Activated CD4-positive, alpha-beta T cell treated with anti-CD3 and anti-CD28 coated beads for 1 hour (primary cell): ENCODE measurements at places on chromosomes 16 and 17.

- no peak for DNase-seq
These were observed 585.3 kb downstream of the KCNJ18 start for GRCh38 chr17:22277595-22277994.

DNA sequence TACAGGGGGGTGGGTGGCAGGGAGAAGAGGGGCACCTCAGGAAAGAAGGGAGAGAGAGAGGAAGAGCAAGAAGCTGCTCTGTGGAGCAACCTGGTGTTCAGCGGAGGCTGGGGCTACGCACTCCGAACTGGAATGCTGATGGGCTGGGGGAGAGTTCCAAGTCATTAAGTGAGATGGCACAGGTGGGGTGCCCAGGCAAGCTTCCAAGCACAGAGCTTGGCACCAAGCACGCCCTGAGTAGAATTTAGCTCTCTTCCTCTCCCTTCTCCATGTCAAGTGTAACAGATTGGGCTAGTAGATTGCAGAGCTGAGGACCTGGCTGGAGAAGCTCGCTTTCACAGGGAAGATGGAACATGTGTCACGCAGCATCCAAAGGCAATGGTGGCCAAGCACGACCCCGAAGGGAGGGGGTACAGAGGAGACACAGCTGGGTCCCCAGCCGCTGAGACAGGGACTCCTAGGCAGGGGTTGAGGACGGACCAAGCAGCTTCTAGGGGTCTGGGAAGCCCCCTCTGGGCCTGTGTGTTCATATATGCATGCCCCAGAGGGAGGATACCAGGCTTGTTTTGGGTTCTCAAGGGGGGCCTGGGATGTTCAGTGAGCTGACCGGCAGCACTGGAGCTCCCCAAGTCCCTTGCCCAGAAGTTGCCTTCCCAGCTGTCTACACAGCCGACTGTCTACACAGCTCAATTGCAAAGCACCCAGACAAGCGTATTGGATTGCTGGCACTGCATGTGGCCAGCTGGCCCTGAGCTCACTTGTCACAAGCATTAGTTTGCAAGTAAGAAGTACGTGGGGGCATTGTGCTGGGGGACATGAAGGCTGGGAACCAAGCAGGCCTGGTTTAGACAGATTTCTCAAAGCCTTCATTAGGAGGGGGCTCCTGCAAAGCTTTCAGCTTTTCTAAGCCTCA is 247.8 kb downstream of the ENGASE start:
- no peak for DNase-seq

GRCh38 chr17:7889166-7889955 is 772 bp downstream of the CHD3 start:
- DNase-seq, result no peak

DNA sequence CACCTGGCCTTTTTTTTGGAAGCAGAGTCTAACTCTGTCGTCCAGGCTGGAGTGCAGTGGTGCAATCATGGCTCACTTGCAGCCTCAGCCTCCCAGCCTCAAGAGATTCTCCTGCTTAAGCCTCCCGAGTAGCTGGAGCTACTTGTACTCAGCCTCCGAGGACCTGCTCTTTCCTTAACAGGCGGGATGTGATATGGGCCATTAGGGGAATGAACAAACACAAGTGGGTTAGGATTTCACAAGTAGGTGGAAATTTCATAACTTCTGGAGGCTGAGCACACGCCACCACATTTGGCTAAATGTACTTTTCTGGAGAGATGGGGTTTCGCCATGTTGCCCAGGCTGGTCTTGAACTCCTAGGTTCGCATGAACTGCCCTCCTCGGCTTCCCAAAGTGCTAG is 4.1 kb downstream of the PAM16 start:
- no peak for DNase-seq

- no peak for DNase-seq
These were observed 20.5 kb downstream of the MNT start for GRCh38 chr17:2380226-2380922.

DNA sequence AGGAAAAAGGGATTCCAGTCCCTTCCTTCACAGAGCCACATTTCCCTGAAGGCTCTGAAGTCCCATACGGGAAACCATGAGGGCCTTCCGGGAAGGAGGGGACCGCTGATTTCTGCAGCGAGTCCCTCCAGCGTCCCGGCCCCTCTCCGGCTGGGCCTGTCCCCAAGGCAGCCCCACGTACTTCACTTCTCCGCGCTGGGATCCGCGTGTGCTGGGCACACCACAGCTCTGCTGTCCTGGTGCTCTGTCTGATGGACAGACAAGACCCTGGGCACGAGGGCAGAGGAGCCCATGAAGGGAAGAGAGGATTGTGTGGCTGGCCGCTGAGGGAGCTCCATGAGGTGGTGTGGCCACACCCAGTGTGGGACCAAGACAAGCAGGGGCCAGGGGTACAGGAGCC is 57.1 kb downstream of the PRMT7 start:
- DNase-seq, result no peak

DNA sequence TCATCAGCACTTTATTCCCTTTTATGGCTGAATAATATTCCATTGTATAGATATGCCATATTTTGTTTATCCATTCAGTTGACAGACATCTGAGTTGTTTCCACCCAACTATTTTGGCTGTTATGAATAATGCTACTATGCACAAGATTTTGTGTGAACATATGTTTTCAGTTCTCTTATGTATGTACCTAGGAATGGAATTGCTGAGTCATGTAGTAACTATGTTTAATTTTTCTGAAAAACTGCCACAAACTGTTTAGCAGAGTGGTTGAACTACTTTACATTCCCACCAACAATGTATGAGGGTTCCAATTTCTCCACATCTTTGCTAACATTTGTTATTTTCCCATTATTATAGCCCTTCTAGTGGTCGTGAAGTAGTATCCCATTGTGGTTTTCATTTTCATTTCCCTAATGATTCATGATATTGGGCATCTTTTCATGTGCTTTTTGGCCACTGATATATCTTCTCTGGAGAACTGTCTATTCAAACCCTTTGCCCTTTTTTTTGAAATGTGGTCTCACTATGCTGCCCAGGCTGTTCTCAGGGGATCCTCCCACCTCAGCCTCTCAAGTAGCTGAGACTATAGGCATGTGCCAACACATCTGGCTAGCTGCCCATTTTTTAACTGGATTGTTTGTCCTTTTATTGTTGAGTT is 26.3 kb downstream of the SMURF2 start:
- DNase-seq, result no peak

GRCh38 chr17:65917560-65917959 is 274.4 kb downstream of the CEP112 start:
- no peak for DNase-seq

- no peak for DNase-seq
These were observed 26.1 kb upstream of the XPO6 start for GRCh38 chr16:28237754-28238357.

- no peak for DNase-seq
These were observed 8.4 kb downstream of the ARL2BP start for GRCh38 chr16:57253466-57253865.

DNA sequence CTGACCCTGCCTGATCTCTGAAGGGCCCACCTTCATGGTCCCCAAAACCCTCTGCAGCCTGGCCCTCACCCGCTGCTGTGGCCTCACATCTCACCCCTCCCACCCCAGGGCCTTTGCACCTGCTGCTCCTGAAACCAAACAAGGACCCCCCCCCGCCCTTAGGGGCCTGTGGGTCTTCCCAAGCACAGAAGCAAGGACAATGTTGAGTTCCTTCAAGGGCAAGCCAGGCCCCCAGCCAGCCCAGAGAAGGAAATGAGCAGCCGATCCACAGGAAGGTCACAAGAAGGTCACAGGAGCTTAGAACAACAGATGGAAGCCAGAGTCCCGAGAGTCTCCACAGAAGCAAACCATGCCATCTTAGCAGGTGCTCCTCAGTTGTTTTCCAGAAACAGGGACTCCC is 493 bp upstream of the PDE6G start:
- DNase-seq, result no peak

DNA sequence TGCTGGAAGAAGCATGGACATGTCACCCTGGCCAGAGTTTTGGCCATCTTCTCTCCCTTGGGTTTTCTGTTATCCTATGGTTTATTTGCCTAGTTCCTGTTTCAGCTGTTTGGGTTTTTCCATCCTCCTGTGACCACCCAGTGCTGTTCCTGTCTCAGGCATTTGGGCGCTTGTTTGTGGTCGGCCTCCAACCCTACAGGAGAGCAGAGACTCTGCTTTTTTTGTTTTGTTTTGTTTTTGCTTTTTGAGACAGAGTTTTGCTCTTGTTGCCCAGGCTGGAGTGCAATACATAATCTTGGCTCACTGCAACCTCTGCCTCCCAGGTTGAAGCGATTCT is 3.3 kb upstream of the ZC3H7A start:
- no peak for DNase-seq

DNA sequence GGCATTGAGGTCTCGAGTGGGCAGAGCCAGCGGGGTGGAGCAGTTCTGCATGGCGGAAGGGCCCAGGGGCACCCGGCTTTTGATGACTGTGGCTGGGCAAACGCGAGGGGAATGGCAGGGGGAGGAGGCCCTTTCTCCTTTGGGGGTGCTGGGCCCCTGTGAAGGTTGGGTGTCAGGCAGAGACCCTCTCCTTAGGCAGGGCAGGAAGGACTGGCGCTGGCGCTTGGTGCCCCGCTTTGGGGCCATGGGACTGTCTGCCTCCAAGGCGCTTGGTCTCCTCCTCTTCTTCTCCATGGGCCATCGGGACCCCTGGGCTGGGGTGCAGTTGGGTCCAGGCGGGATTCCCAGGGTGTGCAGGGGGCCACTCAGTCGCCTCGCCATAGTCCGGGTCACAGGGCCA is 12.8 kb upstream of the GFAP start:
- no peak for DNase-seq

DNA sequence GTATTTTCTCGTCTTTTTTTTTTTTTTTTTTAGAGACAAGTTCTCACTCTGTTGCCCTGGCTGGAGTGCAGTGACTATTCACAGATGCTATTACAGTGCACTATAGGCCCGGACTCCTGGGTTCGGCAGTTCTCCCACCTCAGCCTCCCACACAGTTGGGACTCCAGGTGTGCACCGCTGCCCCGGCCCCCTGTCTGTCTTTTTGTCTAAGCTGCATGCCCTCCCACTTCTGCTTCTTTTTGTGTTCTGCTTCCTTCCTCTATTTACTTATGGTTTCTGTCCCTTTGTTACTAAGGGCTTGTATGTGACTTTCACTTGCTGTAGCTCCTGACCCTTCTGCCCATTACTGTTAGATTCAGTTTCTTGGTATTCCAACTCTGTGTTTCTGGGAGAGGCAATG is 20.5 kb downstream of the SLC7A6 start:
- no peak for DNase-seq

- DNase-seq, result no peak
These were observed 321.4 kb downstream of the GRIN2A start for GRCh38 chr16:9860876-9861275.

DNA sequence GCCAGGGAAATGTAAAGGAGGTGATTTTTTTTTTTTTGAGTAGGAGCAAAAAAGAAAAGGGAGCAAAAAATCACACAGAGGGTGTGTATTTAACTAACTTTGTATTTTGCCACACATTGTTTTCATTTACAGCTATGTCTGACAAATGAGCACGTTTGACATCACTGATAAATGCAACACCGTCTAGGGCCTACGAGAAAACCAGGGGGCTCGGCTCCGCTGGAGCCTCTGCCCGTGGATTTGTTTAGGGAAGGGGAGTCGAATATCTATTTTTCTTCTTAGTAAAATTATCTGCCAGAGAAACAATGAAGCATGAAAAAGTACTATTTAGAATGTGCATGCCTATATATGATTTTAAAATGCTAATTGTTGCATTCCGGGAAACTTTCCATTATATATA is 6.8 kb downstream of the MAF start:
- DNase-seq, result no peak

DNA sequence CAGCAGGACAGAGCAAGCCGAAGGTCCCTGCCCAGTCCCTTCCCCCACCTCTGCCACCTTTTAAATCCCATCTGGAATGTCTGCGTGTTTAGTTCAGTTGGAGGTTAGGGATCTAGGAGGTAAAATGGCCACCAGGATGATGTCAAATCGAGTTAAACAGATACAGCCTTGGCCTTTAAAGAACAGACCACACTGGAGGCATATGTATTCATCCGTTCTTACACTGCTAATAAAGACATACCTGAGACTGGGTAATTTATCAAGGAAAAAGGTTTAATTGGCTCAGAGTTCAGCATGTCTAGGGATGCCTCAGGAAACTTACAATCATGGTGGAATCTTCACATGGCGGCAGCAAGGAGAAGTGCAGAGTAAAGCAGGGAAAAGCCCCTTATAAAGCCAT is 167.8 kb upstream of the CACNG5 start:
- DNase-seq, result no peak

GRCh38 chr17:76687298-76688164 is 23.2 kb downstream of the MXRA7 start:
- no peak for DNase-seq
